Fibroblast of skin of abdomen (primary cell): ENCODE measurements at places on chromosomes 7 and 10.

GRCh38 chr7:112869111-112869774 is 79.0 kb upstream of the TMEM168 start:
- DNase-seq: peak; percentile 20

- no peak for DNase-seq
Measured at GRCh38 chr7:66905689-66906088, 15.3 kb upstream of the TMEM248 start.

DNA sequence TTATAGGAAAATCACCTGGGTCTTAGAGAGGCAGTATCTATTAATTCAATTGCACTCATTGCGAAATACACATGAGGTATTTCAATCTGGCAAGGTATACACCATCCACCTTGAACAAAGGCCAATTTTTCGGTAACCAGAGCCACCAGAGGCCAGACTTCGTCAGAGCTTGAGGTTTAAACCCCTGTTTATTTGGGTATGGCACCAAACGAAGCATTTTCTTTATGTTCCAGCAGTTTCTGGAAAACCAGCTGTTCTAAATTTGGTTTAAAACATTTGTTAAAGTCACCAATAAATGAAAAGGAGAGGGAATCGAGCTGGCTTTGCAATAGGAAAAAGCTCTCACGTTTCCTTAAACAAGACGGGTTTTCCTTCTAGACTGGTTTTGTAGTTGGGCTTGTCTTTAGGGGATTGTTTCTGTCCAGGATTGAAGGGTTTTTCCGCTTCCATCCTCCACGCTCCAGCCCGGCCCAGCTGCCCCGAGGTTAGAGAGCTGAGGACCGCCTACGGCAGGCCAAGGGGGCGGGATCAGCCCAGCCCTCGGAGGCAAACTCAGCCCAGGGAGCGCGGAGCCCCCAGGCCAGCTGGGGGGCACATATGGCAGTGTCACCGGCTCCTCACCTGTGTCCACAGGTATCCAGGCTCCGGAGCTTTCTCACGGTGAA is 539.4 kb upstream of the MGMT start:
- no peak for DNase-seq

DNA sequence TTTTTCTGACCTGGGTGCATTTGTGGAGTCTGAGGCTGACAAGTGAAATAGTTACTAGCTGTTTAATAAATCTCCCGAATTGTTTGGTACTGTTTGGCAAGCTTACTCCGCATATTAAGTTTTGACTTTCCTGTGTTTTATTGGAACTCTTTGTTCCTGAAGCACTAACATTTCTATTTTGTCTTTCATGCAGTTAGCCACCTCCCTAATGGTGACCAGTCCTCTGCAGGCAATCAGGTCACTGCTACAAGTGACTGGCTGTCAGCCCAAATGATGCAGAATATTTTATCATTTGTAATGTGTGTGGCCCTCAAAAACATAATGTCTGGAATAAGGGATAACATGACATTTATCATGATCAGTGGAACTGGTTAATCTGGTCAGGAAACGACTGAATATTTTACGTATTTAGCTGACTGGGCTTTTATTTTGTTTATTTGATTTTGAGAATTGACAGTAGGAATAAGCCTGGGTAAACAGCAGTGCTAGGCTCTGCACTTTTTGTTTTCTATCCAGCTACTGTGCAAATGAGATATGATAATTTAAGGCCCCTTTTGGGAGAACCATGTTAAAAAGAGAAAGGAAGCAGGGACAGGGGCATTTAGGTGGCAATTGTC is 82.9 kb downstream of the ST7 start:
- no peak for DNase-seq

- DNase-seq: no peak
Measured at GRCh38 chr10:3537518-3537917, 247.5 kb downstream of the KLF6 start.

GRCh38 chr10:24857031-24857725 is 95.2 kb downstream of the PRTFDC1 start:
- DNase-seq: no peak

DNA sequence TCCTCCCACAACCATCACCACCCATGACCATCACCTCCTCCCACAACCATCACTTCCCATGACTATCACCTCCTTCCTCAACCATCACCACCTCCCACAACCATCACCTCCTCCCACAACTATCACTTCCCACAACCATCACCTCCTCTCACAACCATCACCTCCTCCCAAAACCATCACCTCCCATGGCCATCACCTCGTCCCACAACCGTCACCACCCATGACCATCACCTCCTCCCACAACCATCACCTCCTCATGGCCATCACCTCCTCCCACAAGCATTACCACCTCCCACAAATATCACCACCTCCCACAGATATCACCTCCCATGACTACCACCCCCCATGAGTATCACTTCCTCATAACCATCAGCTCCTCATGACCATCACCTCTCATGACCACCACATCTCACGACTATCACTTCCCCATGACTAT is 52.2 kb downstream of the PDGFA start:
- DNase-seq: no peak

- peak; percentile 58 for DNase-seq
Measured at GRCh38 chr10:65341323-65341925, 1584.4 kb upstream of the LRRTM3 start.

- DNase-seq: no peak
Measured at GRCh38 chr10:20882091-20882490, 15.0 kb downstream of the NEBL start.

GRCh38 chr7:107046491-107047259 is 2.2 kb downstream of the PRKAR2B start:
- no peak for DNase-seq

- DNase-seq: no peak
Measured at GRCh38 chr10:112680586-112680985, 233.6 kb downstream of the VTI1A start.

- DNase-seq: no peak
Measured at GRCh38 chr10:11961771-11962170, 80.8 kb downstream of the UPF2 start.

DNA sequence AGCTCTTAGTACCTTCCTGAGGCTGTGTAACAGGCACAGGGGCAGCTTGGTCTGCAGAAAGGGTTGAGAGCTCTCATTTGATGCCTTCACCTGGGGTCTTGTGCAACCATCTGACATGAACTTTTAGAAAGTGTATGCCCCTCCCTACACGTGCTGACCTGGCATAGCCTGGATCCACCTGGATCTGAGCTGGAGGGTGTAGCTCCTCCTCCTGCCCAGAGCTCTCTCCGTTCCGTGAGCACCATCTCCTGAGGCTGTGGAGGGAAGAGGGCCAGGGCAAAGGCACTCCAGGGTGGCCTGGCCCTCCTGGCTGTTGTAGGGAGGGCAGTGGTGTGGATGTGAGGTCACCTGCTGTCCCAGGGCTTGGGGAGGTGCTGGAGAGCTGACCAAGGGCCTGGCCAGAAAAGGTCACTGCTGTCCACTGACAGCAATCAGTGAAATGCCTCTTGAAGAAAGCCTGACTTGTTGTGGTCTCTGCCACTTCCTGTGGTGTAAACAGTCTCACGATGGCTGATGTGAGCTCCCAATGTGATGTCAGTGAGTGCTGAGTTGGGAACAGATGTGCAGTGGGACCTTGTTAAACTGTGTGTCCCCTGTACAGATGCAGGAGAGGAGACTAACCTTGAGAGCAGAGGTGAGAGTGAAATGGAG is 23.0 kb downstream of the AMZ1 start:
- DNase-seq: no peak

DNA sequence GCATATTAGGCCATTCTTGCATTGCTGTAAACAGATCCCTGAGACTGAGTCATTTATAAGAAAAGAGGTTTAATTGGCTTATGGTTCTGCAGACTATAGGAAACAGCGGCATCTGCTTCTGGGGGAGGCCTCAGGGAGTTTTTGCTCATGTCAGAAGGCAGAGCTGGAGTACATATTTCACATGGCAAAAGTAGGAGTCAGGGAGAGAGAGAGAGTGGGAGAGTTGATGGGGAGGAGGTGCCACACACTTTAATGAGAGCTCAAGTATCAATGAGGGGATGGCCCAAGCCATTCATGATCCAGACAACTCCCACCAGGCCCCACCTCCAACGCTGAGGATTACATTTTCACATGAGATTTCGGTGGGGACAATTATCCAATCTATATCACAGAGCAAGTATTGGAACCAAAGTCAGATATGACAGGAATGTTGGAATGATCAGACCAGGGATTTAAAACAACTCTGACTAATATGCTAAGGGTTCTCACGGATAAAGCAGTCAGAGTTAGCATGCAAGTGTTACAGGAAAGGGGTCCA is 795.3 kb upstream of the CELF2 start:
- DNase-seq: peak; percentile 87

- no peak for DNase-seq
Measured at GRCh38 chr10:5343561-5343960, 21.2 kb upstream of the UCN3 start.

DNA sequence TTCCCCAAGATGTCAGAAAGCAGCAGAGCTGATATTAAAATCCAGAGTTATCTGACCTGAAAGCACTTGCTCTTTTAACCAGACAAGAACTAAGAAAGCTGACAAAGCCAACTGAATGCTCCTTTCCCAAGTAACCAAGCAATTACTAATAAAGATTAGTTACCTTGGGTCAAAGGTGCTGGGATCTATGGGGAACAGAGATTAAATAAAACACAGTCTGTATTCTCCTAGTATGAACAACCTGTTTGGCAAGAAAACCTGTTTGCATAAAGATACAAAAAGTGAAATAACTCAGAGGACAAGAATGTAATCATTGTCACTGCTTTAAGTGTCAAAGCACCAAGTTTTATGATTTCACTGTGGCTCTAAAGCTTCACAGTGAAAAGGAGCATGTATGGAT is 35.7 kb downstream of the ITPRID1 start:
- DNase-seq: no peak

- no peak for DNase-seq
Measured at GRCh38 chr10:11685787-11686218, 56.4 kb upstream of the ECHDC3 start.

GRCh38 chr7:85191383-85191782 is 4.5 kb upstream of the SEMA3D start:
- peak; percentile 25 for DNase-seq

DNA sequence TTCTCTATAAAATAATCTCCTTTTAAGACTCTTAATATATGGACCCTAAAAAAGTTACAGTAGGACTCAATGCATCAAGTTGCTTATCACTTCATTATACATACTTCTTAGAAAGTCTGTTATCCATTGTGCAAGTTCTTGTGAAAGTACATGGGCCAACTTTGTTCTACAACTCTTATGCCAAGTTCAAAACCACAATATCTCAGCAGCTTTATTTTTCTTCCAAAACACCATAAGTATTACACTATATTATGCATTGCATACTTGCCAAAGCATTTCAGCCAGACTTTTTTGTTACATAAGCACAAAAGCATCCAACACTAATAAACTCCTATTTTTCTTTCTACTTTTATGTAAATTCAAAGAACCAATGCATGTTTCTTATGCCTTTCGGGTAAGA is 94.4 kb downstream of the AHR start:
- DNase-seq: peak; percentile 88

DNA sequence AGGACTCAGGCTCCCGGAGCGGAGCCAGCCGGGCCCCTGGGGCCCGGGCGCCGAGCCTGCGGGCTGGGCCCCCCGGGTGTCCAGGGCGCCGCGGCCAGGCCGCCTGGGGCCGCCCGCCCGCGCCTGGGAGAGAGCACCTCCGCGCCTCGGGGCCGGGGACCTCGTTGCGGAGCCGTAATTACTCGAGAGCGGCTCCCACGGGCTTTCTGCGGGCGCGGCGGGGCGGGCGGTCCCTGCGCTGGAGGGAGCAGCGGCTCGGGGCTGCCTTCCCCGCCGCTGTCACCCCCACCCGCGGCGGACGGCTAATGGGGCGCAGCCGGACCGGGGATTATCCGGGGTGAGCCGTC is 1.5 kb downstream of the GNB2 start:
- no peak for DNase-seq

GRCh38 chr7:131503639-131504038 is 52.8 kb downstream of the PODXL start:
- no peak for DNase-seq

DNA sequence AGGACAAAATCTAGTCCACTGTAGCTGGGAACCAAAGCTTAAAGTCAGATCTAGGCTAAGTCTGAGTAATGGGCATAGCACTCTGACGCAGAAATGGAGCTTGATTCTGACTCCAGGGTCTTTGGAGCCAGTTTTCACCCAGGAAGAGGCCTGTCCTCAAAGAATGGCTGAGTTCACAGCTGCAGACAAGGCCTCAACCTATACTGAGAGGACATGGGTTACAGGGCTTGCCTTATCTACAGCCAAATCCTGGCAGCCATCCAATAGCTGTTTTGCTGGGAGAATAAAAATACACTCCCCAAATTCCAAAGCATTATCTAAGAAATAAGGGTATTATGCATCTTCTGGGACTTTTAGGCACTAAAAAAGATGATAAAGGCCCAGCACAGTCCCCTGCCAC is 154.8 kb downstream of the RAPGEF5 start:
- no peak for DNase-seq

DNA sequence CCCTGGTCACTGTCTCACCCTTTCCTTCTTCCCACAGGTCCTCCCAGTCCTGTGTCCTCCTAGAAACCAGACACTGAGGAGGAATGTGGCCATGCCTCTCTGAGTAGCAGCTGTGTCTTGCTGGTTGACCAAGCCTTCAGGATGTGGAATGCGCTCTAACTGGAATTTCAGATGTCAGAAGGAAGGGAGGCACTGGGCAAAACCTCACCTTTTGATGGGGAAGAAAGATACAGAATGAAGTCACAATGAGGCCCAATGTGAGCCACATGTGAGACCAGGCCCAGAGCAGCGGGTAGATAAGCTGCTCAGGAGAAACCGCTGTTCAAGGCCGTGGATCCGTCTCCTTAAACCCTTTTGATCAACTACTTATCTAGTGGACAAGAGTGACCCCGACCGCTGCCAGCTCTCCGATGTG is 54.8 kb upstream of the ECHDC3 start:
- DNase-seq: no peak

DNA sequence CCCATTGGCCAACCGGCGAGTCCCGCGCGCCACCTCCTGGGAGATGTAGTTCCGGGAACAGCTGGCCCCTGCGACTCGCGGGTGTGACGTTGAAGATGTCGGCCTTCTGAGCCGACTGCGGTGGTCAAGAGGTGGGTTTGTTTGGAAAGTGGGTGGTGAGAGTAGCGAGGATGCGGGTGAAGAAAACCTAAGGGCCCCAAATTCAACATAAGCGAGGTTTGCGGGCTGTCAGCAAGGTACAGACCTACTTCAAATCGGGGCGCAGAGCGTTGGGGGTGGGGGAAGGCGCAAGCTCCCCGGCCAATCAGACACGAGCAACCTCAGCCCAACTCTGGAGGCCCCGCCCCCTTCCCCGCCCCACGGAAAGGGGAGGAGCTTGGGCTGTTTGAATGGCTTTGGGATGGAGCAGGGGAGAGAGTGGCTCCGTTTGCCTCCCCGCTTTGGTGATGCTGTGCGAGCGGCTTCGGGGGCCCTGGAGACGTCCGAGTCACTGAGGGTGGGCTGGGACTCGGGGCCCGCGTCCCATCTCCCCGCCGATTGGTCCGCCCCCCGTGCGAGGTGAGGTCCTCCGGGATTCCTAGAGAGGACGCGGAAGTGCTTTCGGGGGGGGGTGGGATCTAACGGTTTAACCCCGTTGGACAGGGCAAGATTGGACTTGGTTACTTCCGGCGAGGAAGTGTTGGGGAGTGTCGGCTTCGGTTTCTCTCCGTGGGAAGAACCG is at the start of gene ZKSCAN5:
ZKSCAN5 (plus strand) TSS at position 60 of the 721 bp plus-strand sequence. CDS start 1,383 bp downstream, outside the sequence.
- DNase-seq: peak; percentile 98

GRCh38 chr10:131022369-131022768 is 289.2 kb downstream of the TCERG1L start:
- DNase-seq: no peak

- DNase-seq: peak; percentile 70
Measured at GRCh38 chr7:70698219-70698832, 433.6 kb upstream of the GALNT17 start.
